Fibroblast of skin of left quadriceps (primary cell): ENCODE measurements at places on chromosomes 7 and 10.

DNA sequence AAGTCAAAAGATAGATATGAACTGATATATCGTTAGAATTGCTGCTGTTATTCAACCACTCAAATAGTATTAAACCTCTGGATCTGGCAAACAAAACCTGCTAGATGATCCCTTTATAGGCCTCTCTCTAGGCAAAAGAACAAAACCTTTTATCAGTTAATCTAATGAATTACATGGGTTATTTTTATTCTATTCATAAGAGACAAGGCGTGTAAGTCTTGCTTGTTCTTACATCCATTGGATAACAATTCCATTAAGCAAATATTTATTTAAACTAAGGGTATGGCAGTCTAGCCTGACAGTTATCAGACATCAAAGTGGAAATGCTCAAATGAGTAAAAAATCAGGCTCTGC lies 16.6 kb upstream of the ADRB1 start:
- no peak for DNase-seq

DNA sequence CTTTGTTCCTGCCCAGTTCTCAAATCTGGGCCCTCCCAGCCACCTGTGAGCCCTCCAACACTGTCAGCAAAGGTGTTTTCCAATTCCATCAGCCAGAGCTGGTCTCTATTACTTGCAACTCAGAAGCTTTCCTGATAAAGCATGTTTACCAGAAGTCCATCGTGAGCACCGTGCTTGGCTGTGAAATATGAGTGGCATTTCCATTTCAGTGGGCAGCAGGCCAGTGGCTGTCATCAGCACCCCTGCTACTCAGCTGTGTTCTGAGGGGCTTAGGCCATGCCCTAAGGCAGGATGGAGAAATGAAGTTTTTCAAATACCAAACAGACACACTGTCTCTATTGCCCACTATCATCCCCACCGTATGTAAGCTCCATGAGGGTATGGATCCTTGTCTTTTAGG lies 12.7 kb upstream of the BNIP3 start:
- no peak for DNase-seq

DNA sequence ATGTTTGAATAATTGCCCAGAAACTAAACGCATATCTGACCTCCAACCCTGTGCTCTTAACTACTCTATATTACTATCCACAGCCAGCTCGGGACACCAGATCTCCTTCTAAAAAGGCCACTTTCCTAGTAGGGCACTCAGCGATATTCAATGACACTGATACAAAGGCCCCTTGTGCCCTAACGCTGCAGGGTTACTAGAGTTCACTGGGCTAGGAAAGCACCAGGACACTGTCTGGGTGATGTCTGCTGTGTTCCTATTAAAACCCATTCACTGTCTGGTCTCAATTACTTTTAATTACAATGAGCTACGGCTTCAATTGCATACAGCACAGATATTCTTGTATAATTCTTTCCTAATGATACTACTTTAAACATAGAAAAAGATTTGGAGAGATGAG lies 91.7 kb downstream of the SORCS1 start:
- no peak for DNase-seq

- no peak for DNase-seq
These were observed 43.2 kb downstream of the PRKAG2 start for GRCh38 chr7:151833691-151834090.

GRCh38 chr10:90175161-90175681 lies 473.8 kb downstream of the KIF20B start:
- no peak for DNase-seq

GRCh38 chr7:2301511-2301863 lies 12.8 kb downstream of the SNX8 start:
- no peak for DNase-seq
